ENCODE measurements at places on chromosomes 2 and 18. TPM values are rescaled to one million over a fixed set of nuclear protein-coding genes. Genes with fewer than 3 reads are reported as not detected.

GREB1L gene
- total RNA-seq = 13.1 TPM

- no peak for DNase-seq
These were observed 7.9 kb upstream of the CFAP36 start for GRCh38 chr2:55511508-55512124.

DNA sequence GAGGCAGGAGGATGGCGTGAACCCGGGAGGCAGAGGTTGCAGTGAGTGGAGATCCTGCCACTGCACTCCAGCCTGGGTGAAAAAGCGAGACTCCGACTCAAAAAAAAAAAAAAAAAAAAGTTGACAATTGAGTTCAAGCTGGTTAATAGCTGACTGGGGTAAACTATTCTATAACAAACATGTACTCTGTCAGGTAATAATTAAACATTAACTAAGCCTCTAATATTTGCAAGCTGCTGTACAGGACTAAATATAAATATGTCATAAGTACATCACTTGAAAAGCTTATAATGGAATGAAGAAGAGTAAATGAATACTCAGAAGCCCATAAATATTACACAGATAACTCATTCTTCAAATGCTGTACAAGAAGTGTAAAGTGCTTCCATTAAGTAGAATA is 190.4 kb upstream of the CRIM1 start:
- DNase-seq = no peak

DNA sequence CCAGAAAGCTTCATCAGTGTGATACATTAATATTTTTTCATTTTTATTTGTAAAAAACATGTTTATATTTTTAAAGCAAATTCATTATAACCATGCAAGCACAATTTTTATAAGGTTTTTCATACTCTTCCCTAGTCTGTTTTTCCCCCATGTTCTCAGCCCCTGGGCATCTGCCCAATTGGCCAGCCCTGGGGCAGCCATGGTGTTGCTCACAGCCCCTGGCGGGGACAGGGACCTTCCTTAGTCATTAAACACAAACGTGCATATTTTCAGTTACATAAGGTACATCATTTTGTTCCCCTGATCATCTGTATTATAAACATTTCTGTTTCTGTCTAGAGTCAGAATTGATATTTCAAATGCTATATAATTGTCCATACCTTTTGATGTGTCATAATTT is 150.0 kb downstream of the ESCO1 start:
- no peak for DNase-seq

- no peak for DNase-seq
These were observed 282.1 kb upstream of the HS6ST1 start for GRCh38 chr2:128600581-128601297.

DNA sequence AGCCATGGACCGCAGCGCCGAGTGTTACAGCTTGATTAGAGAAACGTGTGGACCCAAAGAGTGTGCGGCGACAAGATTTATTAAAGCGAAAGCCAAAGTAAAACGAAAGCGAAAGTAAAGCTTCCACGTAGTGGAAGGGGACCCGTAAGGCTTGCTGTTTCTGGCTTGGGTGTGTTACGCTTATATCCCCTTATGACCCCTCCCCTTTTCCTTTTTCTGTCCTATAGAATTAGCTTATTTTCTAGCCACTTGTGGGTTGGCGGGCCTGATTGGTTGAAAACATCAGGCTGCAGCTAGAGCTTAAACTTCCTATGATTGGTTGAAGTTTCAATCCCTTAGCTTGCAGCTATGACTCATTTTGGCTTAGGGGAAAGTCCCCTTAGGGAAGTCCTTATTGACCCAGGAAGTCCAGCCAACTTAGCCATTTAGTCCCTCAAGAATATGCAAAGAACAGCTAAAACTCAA is 969.7 kb downstream of the DCDC2C start:
- DNase-seq = no peak

- no peak for DNase-seq
These were observed 165.1 kb downstream of the ZNF521 start for GRCh38 chr18:25186871-25187270.

- no peak for DNase-seq
These were observed 196.9 kb downstream of the C1D start for GRCh38 chr2:67865917-67866316.

DNA sequence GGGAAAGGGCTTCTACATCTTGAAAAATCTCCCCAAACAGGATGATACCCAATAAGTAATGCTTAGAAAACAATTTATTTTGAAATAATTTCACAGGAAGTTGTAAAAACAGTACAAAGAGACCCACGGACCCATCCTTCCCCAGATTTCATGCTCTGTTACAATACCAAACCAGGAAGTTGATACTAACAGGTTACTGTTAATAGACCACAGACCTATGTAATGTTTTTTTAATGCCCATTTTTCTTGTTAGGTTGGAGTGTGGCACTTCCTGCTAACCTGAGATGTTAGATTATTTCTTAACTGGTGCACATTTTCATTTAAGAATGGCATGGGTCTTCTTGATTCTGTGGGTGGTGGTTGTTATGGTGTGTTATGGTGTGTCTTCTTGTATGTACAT is 21.4 kb upstream of the MGAT5 start:
- DNase-seq = no peak

GRCh38 chr2:181128199-181128598 is 147.8 kb downstream of the UBE2E3 start:
- no peak for DNase-seq

- no peak for DNase-seq
These were observed 50.8 kb upstream of the TMEM87B start for GRCh38 chr2:112004253-112004645.
